Stimulated activated CD4-positive, alpha-beta T cell treated with anti-CD3 and anti-CD28 coated beads, Interleukin-15, amount 100 ng/mL, for 48 hours (primary cell): ENCODE measurements at places on chromosomes 5 and 9.

DNA sequence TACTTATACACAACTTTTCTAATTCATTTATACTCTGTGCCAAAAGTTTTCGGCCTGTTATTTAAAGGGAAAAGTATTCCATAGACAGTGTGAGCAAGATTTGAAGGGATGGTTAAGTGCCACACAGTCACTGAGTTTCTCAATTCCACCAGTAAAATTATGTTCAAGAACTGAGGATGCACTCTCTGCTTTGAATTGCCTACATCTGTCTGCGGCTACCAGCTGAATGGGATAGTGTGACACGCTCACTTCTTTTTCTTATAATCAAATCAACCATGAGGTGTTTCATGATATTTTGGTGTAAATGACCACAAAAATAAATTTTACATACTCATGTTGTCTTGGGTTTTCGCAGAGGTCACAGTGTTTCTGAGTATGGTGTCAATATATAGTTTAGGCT is 218.4 kb upstream of the TMEM161B start:
- no peak for DNase-seq

- no peak for DNase-seq
Measured at GRCh38 chr5:175378444-175379028, 65.4 kb downstream of the DRD1 start.

DNA sequence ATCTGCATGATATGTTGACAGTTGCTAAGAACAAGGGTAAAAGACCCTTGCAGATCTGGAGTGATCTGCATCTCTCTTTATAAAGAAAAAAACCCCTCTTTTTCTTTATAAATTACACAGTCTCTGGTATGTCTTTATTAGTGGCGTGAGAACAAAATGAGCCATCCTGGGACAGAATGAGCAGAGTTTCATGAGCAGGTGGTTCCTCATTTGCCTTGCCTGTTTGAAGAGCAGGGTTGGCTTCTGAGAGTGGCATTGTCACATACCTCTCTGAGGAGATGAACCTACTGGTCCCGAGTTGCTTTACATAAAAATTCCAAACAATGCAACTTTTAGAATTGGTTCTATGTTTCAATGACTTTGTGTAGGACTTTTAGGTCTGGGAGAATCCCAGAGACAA is 94.3 kb downstream of the INSYN2B start:
- DNase-seq: no peak

DNA sequence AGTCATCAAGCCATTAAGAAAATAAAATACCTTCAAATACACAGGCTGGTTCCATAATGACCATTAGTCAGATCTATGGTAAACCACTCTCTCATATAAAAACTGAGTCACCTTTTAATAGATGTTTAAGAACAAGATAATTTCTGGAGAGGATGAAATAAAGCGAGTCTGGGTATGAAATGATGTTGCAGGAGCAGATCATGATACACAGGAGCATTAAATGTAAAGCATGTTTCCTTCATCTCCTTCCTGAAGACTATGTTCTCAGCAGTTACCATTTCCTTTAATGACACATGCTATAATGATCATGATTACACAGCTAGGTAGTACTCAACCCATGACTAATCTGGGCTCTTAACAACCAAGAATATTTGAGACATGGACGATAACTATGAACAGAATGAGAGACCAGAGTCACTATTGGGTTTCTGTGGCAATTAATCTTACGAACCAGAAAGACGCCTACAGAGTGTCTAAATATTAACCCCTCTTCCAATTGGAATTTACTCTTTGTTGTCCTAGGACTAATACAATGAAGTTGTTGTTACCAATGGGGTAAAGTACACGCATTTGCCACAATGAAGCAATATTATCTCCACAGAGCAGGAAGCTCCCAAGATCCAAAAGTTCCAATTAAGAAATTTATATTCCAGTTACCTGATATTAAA is 105.6 kb downstream of the NR6A1 start:
- no peak for DNase-seq

DNA sequence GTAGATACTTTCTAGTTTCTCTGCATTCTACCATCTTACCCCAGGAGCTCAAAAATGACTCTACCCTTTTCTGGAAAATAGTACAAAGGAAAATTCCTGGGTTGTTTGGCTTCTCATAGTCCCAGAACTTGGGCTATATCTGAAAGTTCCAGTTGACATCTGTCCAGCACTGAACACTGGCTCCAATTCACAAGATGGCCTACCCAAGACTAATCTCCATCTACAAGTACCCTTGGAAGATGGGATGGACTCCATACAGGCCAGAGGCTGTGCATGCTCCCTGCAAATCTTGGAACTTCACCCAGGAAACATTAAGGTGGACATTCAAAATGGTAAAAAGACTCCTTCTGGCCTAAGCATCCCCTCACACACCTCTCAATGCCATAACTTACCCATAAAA is 427.1 kb downstream of the DTWD2 start:
- no peak for DNase-seq

DNA sequence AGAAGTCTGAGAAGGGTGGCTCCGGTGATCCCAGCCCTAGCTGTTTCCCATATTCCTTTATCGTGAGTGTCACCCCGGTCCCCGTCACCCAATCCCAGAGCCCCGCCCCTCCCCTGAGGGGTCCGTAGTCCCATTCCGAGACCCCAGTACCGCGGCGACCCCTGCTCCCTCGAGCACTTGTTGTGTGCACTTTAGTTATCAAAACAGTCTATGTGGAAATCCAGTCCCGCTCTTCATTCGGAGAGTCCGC is 223 bp downstream of the LRSAM1 start:
- DNase-seq: no peak

GRCh38 chr5:36651761-36652685 is 45.6 kb downstream of the SLC1A3 start:
- no peak for DNase-seq

GRCh38 chr5:136626531-136626930 is 261.2 kb upstream of the TRPC7 start:
- no peak for DNase-seq

DNA sequence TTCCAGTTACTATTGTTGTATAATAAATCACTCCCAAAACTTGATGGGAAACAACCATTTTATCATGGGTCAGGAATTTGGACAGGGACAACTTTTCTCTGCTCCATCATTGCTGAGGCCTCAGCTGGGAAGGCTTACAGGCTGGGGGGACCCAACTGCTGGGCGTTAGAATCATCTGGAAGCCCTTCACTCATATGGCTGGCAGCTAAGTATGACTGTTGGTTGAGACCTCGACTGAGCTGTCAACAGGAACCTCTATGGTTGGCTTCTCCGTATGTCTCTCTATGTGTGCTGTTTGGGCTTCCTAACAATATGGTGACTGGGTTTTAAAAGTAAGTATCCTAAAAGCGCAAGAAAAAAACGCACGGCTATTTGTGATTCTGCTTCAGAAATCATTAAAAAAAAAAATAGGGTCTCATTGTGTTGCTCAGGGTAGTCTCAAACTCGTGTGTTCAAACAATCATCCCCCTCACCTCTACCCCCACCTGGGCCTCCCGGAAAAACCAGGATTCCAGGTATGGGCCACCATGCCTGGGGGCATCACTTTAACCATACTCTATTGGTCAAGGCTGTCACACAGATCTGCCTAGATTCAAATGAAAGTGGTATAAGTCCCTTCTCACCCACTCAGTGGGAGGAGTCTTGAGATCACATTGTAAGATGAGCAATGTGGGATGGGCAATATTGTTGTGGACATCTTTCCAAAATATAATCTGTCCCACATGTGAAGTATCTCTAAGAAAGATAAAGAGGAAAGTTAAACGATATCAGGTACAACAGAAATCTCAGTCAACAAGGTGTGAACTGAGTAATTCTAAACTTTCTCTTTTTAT is 15.2 kb downstream of the FNBP1 start:
- DNase-seq: no peak

GRCh38 chr5:172144931-172145869 is 42.8 kb downstream of the STK10 start:
- no peak for DNase-seq

- no peak for DNase-seq
Measured at GRCh38 chr5:21820527-21820926, 1032.6 kb downstream of the CDH12 start.

- DNase-seq: no peak
Measured at GRCh38 chr5:68070591-68071281, 144.8 kb upstream of the PIK3R1 start.

- DNase-seq: no peak
Measured at GRCh38 chr9:106528158-106528557, 334.8 kb upstream of the ZNF462 start.

DNA sequence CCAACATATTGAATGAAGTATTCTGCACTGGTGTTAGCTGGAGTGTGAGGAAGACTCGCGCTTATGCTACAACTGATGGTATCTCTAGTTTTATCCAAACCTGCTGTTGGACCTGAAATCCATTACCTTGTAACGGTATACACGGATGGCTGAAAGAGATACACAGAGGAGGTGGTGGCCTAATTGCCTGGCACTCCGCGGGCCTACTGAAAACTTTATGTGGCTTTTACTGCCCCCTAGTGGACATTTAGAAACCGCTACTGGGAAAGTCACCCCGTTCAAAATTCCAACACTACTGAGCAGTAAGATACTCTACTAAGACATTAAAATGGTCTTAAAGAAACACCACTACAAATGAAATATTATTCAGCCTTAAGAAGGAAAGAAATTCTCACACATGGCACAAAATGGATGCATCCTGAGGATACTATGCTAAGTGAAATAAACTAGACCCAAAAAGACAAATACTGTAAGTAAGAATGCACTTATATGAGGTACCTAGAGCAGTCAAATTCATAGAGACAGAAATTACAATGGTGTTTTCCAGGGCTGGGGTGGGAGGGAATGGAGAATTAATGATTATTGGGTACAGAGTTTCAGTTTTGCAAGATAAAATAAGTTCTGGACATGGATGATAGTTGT is 100.4 kb downstream of the TTLL11 start:
- peak; percentile 14 for DNase-seq

DNA sequence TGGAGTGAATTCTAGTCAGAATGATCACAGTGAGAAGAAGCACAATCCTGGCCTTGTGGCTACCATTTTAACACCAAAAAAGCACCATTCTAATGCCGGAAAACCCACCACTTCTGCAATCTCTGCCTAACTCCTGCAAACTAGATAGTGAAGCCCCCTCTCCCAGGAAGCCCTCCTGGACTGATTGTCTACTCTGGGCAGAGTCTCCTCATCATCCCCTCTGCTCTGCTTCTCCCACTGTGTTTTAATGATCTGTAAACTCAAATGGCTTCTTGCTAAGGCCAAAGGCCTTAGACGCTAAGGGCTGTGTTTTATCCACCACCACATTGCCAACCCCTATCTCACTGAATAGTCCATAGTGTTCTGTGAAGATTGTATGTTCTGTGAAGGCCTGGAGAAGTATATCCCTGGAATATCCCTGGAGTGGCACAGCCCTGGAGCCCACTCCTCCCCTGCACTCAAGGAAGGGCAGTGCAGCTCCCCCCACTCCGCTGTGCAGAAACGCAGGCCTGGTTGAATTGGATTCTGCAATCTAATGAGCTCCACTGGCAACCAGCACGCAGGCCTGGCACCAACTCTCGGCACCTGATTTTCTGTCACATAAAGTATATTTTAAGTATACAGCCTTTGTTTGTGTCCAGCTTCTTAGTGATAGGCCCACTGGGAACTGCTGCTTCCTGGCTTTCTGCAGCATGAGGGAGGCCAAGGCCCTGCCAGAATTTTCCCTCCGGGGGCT is 126.3 kb downstream of the ATPSCKMT start:
- no peak for DNase-seq

GRCh38 chr5:157148734-157149615 is 6.3 kb upstream of the MED7 start:
- peak; percentile 84 for DNase-seq

DNA sequence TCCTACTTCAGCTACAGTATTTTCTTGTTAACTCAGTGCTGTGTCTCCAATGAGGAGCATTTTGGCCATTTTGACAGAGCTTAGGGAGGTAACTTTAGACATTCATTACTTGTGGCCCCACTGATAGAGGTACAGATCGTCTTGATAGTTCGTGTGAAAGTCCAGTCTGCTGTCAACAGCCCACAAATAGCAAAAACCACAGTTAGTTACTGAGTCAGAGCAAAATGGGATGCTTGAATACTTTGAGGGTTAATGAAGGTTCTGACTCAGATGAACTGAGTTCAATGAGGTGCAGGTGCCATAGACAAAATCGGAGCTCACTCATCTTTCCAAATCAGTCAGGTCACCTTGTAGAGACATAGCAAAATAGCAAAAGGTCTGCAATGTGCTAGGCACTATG is 163.1 kb upstream of the TLE4 start:
- no peak for DNase-seq

DNA sequence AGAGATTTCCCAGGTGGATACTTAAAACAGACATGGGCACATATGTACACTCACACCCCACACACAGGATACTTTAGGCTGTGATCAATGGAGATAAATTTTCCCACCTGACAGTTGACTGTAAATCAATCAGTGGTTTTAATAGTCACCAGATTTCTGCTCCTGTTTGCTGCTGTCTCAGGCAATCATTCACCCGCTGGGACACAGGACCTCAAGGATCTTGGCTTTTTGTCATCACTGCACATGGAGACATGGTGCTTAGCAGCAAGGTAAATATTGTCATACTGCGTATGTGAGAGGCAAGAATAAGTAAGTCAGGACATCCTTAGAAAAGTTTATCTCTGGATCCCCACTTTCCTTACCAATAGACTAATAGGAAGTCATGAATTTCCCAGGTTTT is 60.8 kb upstream of the KLF9 start:
- no peak for DNase-seq

DNA sequence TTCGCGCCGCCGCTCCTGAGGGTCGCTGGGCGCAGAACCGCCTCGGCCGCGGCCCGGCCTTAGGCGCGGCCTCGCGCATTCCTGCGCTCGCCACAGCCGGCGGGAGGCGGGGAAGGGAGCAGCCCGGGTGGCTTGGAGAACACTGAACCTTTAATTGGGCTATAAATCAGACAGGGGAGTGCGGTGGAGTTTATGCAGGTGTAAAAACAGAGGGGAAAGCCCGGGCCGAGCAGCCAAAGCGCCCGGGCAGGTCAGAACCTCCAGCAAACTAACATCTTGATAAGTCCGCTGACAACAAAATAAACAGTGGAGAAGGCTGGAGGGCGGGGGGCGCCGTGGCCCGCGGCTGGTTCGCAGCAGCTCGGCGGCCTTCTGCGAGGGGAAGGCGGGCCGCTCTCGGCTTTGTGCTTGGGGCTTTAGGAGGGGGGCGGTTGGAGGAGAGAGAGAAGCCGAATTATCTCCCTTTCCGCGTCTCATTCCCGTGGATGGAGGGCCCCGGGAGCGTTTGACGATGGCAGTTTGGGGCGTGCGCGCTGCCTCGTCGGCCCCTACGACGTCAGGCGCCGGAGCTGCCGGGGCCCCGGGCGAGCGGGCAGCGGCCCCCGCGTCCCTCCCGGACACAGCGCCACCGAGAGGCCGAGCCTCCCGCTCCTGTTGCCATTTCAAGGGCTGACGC is 11.3 kb downstream of the FOXD1 start:
- DNase-seq: no peak

DNA sequence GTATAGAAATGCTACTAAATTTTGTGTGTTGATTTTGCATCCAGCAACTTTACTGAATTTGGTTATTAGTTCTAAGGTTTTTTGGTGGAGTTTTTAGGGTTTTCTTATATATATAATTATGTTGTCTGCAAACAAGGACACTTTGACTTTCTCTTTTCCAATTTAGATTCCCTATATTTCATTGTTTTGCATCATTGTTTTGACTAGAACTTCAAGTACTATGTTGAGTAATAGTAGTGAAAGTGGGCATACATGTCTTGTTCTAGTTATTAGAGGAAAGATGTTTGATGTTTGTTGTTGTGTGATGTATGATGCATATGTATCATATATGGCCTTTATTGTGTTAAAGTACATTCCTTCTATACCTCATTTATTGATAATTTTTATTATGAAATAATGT is 362.3 kb upstream of the PRR16 start:
- no peak for DNase-seq

GRCh38 chr5:143056792-143057579 is 286.8 kb downstream of the ARHGAP26 start:
- no peak for DNase-seq

- no peak for DNase-seq
Measured at GRCh38 chr5:111144352-111144930, 52.3 kb downstream of the WDR36 start.
